ENCODE measurements at places on chromosomes 2 and 18. TPM values are rescaled to one million over a fixed set of nuclear protein-coding genes. Genes with fewer than 3 reads are reported as not detected.

DNA sequence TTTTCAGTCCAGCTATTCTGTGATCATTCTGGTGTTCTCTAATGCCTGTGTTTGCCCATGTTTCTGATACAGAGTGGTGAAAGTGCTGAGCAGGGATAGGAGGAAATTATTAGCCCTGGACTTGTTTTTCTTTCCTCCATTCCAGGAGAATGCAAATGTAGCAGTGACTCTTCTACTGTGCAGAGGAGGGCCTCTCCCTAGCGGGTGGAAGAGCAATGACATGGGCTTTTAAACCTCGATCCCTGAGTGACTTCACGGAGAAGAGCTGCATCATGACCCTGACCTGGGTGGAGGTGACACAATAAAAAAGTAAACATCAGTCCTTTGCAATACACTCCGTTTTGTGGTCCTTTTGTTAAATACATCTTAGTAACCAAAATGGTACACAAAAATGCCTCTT lies 68.0 kb upstream of the NETO1 start:
- no peak for DNase-seq

DNA sequence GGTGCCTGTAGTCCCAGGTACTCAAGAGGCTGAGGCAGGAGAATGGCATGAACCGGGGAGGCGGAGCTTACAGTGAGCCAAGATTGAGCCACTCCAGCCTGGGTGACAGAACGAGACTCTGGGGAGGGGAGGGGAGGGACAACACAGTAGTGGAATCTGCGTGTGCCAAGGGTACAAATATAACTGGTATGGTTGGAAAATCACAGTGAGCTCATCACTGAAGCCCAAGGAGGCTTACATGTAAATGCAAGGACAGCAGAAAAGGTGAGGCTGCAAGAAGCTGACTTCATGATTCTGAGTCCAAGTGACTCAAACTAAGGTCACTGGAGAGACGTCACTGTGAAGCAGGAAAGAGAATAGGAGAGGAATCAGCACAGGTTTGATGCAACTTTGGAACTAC lies 9.2 kb downstream of the SEPTIN10 start:
- DNase-seq = no peak

- no peak for DNase-seq
Measured at GRCh38 chr2:25514043-25514637, 159.2 kb downstream of the DTNB start.

DNA sequence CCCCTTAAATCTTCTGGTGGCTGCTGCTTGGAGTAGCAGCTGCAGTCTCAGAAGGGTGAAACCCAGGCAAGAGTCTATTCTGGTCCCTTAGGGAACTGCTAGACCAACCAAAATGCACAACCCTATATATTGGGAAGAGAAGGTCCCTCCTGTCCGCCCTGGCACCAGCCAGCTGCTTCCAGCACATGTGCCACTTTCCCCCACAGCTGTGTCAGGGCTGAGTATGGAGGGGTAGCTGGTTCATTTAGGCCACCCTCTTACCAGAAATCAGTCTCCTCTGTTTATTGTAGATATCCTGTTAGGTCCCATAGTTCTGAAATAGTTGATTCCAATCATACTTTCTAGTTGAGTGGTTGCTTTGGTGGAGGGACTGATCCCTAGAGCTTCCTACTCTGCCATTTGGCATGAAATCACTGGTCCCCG lies 68.9 kb downstream of the BIRC6 start:
- DNase-seq = no peak

AGPS gene
- 41.5 TPM for total RNA-seq

GRCh38 chr2:214504599-214505376 lies 93.9 kb downstream of the VWC2L start:
- no peak for DNase-seq

ESPNL gene
- 0.07 TPM for total RNA-seq

GRB14 gene
- 2.4 TPM for total RNA-seq

GRCh38 chr2:3637692-3638455 lies 20.1 kb upstream of the ALLC start:
- peak; percentile 86 for DNase-seq

DNA sequence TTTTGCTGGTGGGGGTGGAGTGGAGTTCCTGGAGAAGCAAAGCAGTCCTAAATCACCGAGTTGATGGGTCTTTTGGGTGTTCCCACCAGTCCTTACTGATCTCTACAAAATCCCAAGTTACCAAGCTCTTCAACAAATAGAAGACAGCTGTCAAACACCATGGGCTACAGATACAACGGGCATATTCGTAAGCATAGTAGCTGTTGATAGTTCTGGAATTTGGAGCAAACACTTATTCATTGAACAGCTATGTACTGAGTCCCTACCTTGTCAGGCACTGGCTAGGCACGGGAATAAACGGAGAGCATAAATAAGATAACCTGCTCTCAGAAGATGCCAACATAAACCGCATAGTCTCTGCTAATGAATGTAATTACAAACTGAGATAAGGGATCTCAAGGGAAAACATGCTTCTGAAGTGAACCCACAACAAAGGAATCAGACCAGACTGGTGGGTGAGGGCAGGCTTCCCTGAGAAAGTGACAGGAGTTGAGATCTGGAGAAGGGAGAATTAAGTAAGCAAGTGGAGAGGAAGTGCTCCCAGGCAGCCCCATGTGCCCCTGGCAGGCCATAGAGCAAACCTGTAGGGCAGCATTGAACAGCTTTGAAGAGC lies 947 bp upstream of the ANKRD44 start:
- DNase-seq = no peak

DNA sequence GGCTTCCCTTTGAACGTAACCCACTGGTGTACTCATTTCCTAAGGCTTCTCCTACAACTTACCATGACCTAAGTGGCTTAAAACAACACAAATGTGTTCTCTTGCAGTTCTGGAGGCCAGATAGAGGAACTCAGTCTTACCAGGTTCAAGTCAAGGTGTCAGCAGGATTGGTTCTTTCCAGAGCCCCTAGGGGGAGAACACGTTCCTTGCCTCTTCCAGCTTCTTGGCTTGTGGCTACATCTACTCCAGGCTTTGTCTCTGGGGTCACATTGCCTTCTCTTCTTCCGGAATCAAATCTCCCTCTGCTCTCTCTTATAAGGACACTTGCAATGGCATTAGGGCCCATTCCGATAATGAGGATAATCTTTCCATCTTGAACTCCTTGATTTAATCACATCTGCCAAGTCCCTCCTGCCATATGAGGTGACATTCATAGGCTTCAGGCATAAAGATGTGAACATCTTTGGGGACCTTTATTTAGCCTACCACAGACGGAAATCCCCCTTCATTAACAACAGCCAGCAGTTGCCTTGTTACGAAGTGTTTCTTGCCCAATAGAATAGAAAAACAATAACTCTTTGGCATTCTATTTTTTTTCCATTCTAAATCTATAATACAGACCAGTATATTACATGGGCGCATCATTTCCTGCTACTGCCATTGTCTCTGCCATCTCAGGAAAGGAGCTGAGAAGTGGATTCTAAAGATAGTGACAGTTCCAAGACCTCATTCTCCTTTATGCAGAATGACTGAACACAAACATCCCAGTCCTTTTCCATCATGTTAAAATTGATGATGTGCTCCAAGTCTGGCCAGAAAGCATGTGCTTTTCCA lies 362.0 kb downstream of the ZNF521 start:
- no peak for DNase-seq

SERPINB12 gene
- total RNA-seq = not detected

Measured in chondrocyte (in vitro differentiated cells).